Large intestine (tissue), 12 donors: ENCODE measurements at places on chromosomes 6 and 20. TPM values are rescaled to one million over a fixed set of nuclear protein-coding genes. Genes with fewer than 3 reads are reported as not detected.

MMP24 gene
- 3.9 TPM for polyA plus RNA-seq

DNA sequence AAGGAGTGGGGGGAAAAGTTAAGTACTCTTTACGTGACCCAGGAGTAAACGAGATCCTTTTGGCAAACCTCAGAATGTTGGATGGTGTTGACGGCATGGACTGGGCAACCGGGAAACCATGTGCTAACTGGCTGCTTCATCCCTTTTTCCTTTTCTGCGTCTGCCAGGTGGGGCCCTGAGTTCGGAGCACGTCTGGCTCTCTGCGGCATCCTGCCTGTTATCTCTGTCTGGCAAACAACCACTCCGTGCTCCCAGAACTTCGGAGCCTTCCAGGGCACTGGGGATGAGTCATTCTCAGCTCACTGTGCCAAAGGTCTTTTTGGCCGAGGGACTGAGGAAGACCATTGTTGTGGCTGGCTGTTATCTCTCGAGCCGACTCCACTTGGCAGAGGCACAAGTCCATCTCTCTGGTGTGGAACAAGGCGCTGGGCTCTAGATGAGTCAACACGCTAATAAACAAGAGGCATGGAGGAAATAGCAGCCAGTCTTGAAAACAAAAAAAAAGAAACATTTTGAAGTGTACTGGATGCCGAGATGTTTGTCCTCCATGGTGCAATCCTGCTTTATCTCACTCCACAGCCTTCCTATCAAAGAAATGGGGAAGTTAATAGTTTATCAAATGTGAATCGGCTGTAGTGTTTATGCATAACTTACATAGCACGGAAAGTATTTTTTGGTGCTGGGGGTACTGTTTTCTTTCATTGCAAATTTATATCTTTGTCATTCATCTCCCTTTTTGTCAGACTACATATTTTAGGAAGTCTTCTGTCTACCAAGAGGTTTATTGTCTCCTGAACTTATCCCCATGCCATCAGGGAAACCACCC is 64.6 kb upstream of the TXNDC5 start:
- H3K4me1 ChIP-seq, result peaks cover 18% of the 10 kb centered on the region
- no peak overlapping the region for H3K4me3 ChIP-seq
- peak overlapping the region; percentile 19 for H3K27ac ChIP-seq
- peak; percentile 98 for DNase-seq
- no peaks in the 10 kb centered on the region for H3K36me3 ChIP-seq
- no peaks in the 10 kb centered on the region for H3K27me3 ChIP-seq

GRCh38 chr20:2741463-2741862 is 48.9 kb downstream of the EBF4 start:
- H3K4me3 ChIP-seq, result no peak overlapping the region
- no peaks in the 10 kb centered on the region for H3K36me3 ChIP-seq
- DNase-seq, result no peak
- H3K4me1 ChIP-seq, result no peaks in the 10 kb centered on the region
- H3K27me3 ChIP-seq, result peaks cover 14% of the 10 kb centered on the region

DNA sequence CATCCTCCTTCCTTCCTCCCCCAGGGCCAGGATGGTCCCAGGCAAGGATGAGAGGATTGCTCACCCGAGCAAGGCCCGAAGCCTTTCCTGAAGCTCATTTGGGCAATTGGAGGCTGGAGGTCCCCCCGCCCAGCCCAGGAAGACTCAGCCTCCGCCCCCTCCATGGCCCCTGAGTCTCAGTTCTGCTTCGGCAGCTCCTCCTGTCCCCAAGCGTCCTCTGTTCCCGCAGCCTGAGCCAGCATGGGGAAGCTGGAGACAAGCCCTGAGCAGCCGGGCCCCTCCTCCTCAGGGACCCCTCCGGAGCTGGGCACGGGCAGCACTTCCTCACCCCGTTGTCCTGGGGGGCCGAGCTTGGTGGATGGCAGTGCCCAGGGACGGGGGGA is 26.0 kb downstream of the SLC17A9 start:
- peaks cover 92% of the 10 kb centered on the region for H3K27me3 ChIP-seq
- H3K4me3 ChIP-seq, result no peak overlapping the region
- H3K4me1 ChIP-seq, result no peaks in the 10 kb centered on the region
- H3K36me3 ChIP-seq, result no peaks in the 10 kb centered on the region
- no peak for DNase-seq
- H3K27ac ChIP-seq, result no peak overlapping the region

DNA sequence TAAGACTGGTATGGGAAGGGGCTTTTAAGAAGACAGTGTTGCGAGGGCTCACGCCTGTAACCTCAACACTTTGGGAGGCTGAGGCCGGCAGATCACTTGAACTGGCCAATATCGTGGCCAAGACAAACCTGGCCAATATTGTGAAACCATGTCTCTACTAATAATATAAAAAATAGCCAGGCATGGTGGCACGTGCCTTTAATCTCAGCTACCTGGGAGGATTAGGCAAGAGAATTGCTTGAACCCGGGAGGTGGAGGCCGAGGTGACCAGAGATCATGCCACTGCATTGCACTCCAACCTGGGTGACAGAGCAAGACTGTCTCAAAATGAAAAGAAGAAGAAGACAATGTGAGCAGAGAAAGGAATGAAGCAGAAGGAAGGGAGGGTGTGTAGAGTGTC is 242.2 kb downstream of the TSHZ2 start:
- no peak for DNase-seq
- H3K27me3 ChIP-seq, result peaks cover 4% of the 10 kb centered on the region
- no peak overlapping the region for H3K27ac ChIP-seq
- no peaks in the 10 kb centered on the region for H3K36me3 ChIP-seq
- H3K4me3 ChIP-seq, result no peak overlapping the region

DNA sequence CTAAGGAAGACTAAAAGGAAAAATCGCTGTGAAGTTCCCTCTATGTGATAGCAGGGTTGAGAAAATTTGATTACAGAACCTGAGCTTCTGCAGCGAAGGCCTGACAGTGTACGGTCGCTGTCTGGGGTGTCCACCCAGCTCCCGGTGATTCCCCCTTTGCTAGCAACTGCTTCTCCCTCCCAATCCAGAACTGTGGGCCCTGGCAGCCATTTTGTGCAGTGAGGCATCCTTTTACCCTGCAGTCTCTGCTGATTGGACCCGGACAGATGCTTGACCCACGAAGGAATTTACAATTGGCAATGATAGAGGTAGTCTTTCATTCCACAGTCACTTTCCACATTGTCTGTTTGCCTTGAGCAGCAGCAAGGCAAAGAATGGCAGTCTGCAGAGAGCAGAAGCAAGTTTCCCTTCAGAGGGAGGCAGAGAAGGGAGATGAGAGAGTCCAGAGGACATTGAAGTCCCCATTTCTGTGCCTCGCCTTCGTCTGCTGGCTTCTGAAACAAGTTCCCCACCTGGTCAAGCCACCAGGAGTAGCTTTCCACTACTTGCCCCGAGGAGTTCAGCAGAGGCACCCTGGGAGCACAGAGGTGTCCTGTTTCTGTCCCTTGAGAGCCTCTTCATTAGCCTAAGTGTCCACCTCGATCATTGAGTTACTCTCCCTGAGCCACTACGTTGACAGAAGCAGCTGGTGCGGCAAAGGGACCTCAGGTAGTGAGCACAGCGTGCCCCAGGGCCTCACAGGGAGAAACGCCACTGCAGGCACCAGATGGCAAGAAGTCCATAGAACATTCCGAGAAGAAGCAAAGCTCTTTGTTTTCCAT is 370.3 kb downstream of the NRN1 start:
- no peak overlapping the region for H3K4me3 ChIP-seq
- no peak for DNase-seq
- no peak overlapping the region for H3K27ac ChIP-seq
- no peaks in the 10 kb centered on the region for H3K27me3 ChIP-seq

GRCh38 chr6:170462366-170463020 is 90.6 kb downstream of the PSMB1 start:
- no peak for DNase-seq
- H3K36me3 ChIP-seq, result no peaks in the 10 kb centered on the region
- no peaks in the 10 kb centered on the region for H3K4me1 ChIP-seq
- H3K27me3 ChIP-seq, result peaks cover 10% of the 10 kb centered on the region

DNA sequence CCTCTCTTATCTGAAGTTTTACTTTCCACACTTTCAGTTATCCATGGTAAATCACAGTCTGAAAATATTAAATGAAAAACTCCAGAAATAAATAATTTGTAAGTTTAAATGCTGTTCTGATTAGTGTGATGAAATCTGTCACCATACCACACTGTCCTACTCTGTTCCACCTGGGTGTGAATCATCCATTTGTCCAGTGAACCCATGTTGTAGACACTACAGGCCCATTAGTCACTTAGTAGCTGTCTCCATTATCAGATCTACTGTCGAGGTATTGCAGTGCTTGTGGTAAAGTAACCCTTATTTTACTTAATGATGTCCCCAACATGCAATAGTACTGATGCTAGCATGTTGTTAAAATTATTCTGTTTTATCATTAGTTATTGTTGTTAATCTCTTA is 29.2 kb upstream of the MMS22L start:
- no peak for DNase-seq
- no peaks in the 10 kb centered on the region for H3K27me3 ChIP-seq
- no peak overlapping the region for H3K27ac ChIP-seq
- H3K36me3 ChIP-seq, result no peaks in the 10 kb centered on the region
- H3K4me1 ChIP-seq, result no peaks in the 10 kb centered on the region
- H3K4me3 ChIP-seq, result no peak overlapping the region

MATN4 gene
- not detected for polyA plus RNA-seq

DNA sequence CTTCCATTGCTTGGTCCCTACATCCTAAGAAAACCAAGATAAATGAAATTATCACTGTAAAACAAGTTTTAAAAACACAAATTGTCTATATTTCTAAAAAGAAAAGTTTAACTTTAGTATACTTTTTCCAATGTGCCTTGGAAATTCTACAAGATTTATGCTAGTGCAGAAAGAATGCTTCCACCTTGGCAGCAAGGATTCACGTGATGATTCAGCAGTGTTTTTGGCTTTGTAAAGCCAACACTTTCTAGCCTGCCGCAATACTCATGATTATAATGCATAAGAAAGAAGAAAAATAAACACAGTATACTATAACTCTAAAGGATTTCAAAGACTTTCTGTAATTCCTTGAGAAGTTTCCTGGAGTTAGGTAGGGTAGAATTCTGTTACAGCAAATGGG is 442.7 kb downstream of the TENT5A start:
- no peaks in the 10 kb centered on the region for H3K36me3 ChIP-seq
- no peak overlapping the region for H3K4me3 ChIP-seq
- no peak for DNase-seq

GRCh38 chr6:72650081-72650745 is 28.3 kb downstream of the KCNQ5 start:
- DNase-seq, result no peak
- no peak overlapping the region for H3K4me3 ChIP-seq
- no peak overlapping the region for H3K27ac ChIP-seq

C6orf58 gene
- polyA plus RNA-seq, result 0.12 TPM

GRCh38 chr20:61416546-61416945 is 164.5 kb downstream of the CDH4 start:
- no peak overlapping the region for H3K4me3 ChIP-seq
- no peaks in the 10 kb centered on the region for H3K36me3 ChIP-seq
- no peak overlapping the region for H3K27ac ChIP-seq

RBBP8NL gene
- 9.6 TPM for polyA plus RNA-seq

DNA sequence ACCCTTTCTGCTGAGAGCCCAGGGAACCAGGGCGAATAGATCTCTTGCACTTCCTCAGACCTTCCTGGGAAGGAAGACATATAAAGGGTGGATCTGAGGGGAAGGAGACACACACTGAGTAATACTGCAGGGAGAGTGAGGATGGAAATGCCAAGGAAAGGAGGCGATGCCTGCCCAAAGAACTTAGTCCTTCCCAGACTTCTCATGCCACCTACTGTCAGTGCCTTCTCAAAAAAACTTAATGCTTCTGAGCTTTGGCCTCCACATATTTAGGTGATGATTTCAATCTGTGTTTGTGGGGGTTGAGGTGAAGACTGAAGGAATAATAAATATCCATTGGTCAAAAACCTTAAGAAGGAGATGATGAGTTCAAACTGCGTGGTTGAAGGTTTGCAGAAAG is 9.7 kb downstream of the BTN3A1 start:
- H3K4me1 ChIP-seq, result no peaks in the 10 kb centered on the region
- no peak for DNase-seq
- no peak overlapping the region for H3K4me3 ChIP-seq
- peaks cover 62% of the 10 kb centered on the region for H3K36me3 ChIP-seq
- H3K27me3 ChIP-seq, result no peaks in the 10 kb centered on the region

ARHGAP40 gene
- polyA plus RNA-seq, result not detected

- no peak overlapping the region for H3K4me3 ChIP-seq
- no peaks in the 10 kb centered on the region for H3K27me3 ChIP-seq
- no peak overlapping the region for H3K27ac ChIP-seq
- no peak for DNase-seq
- no peaks in the 10 kb centered on the region for H3K4me1 ChIP-seq
Observed at GRCh38 chr6:162119341-162119740, 608.2 kb downstream of the PRKN start.

- H3K27me3 ChIP-seq, result no peaks in the 10 kb centered on the region
- DNase-seq, result no peak
- no peaks in the 10 kb centered on the region for H3K4me1 ChIP-seq
- no peaks in the 10 kb centered on the region for H3K36me3 ChIP-seq
- H3K27ac ChIP-seq, result no peak overlapping the region
Observed at GRCh38 chr6:34358389-34358905, 34.0 kb downstream of the NUDT3 start.

DNA sequence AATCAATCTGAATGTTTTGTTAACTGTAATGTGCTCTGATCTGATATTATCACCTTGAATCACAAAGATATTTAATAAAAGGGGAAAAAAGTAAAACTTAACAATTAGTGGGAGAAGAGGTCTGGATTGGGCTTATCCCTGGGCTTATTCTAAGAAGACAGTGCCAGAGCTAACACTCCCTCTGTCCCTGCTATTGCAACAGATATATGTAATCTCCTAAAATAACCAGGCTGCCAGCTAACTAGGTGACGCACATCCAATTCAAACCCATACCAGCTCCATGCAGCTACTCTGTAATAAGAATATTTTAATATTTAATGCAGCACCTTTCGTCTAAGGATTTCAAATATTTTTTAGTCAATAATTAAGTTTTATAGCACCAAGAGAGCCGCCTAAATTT is 330.1 kb upstream of the MARCKS start:
- no peak overlapping the region for H3K4me3 ChIP-seq
- DNase-seq, result no peak
- no peaks in the 10 kb centered on the region for H3K4me1 ChIP-seq
- no peaks in the 10 kb centered on the region for H3K27me3 ChIP-seq
- no peak overlapping the region for H3K27ac ChIP-seq

GRCh38 chr6:102759415-102759814 is 1365.9 kb downstream of the GRIK2 start:
- no peaks in the 10 kb centered on the region for H3K27me3 ChIP-seq
- no peak overlapping the region for H3K4me3 ChIP-seq
- H3K36me3 ChIP-seq, result no peaks in the 10 kb centered on the region
- DNase-seq, result no peak
- no peaks in the 10 kb centered on the region for H3K4me1 ChIP-seq
- no peak overlapping the region for H3K27ac ChIP-seq

MCCD1 gene
- polyA plus RNA-seq, result not detected

FRS3 gene
- 5.9 TPM for polyA plus RNA-seq
